ENCODE measurements at places on chromosomes 12 and 14.

DNA sequence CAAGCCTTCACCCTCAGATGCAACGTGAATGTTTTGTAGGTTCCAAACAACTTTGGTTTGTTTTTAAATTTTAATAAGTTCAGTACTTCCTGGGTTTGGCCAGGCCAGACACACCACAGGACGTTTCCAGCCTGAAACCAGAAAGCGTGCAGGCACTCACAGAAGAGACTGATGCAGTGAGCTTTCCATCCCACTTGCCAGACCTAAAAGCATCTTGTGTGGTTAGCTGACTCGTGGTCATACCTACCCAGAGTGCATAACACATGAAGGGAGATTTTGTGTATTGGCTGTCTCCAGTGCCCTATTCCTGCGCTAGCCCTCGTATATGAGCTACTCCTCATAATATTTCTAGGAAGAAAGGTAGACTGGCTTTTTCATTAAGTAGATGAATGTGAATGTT lies 297.3 kb upstream of the FAR2 start:
- H3K27ac ChIP-seq, result no peak overlapping the region
- H3K36me3 ChIP-seq, result no peaks in the 10 kb centered on the region
- DNase-seq, result no peak
- H3K4me1 ChIP-seq, result no peaks in the 10 kb centered on the region
- H3K27me3 ChIP-seq, result no peaks in the 10 kb centered on the region

DNA sequence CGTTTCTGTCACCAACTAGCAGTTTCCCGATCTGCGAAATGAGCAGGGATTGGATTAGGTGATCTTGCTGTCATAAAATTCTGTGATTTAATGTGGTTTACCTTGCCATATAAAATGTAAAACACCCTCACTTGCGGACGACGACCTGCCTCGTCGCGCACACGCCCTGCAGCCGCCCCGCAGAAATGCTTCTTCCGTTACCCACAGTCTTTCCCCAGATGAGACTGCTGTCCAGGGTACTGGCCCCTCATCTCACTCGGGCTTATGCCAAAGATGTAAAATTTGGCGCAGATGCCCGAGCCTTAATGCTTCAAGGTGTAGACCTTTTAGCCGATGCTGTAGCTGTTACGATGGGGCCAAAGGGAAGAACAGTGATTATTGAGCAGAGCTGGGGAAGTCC lies 17.7 kb upstream of the FOXJ2 start:
- H3K27me3 ChIP-seq, result no peaks in the 10 kb centered on the region
- no peaks in the 10 kb centered on the region for H3K36me3 ChIP-seq
- peaks cover 2% of the 10 kb centered on the region for H3K4me1 ChIP-seq
- H3K4me3 ChIP-seq, result no peak overlapping the region
- no peak overlapping the region for H3K27ac ChIP-seq
- DNase-seq, result no peak

GRCh38 chr12:121741743-121742142 lies 29.2 kb downstream of the TMEM120B start:
- no peak overlapping the region for H3K4me3 ChIP-seq
- no peaks in the 10 kb centered on the region for H3K36me3 ChIP-seq
- H3K4me1 ChIP-seq, result no peaks in the 10 kb centered on the region
- DNase-seq, result no peak

- no peak overlapping the region for H3K4me3 ChIP-seq
- no peaks in the 10 kb centered on the region for H3K27me3 ChIP-seq
- no peaks in the 10 kb centered on the region for H3K4me1 ChIP-seq
- H3K27ac ChIP-seq, result no peak overlapping the region
These were observed 487.1 kb downstream of the AACS start for GRCh38 chr12:125552295-125552694.

DNA sequence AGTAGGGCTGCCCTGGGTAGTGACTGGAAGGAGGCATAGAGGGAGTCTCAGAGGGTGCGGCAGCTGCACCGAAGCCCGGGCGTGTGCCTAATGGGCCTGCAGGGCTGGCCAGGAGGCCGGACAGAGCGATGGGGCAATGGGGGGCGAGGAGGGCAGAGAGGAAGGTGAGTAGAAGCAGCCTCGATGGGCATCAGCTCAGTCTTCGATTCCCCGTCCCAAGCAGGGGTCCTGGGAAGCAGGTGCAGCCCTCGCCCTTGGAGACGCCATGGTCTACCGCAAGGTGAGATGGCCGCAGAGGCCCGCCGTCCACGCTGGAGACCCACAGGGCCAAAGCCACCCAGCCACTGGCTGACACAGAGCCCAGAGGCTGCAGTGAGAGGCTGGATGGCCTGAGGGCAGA lies 70.8 kb downstream of the GALNT9 start:
- no peak overlapping the region for H3K27ac ChIP-seq
- DNase-seq, result no peak
- H3K36me3 ChIP-seq, result no peaks in the 10 kb centered on the region
- peaks cover 5% of the 10 kb centered on the region for H3K4me1 ChIP-seq
- no peaks in the 10 kb centered on the region for H3K27me3 ChIP-seq

- H3K36me3 ChIP-seq, result no peaks in the 10 kb centered on the region
- DNase-seq, result peak; percentile 47
- H3K27ac ChIP-seq, result peak overlapping the region; percentile 7
These were observed 353.7 kb downstream of the APAF1 start for GRCh38 chr12:98998697-98999299.

GRCh38 chr14:34926552-34926951 lies 51.4 kb upstream of the BAZ1A start:
- H3K4me3 ChIP-seq, result no peak overlapping the region
- H3K36me3 ChIP-seq, result no peaks in the 10 kb centered on the region
- no peaks in the 10 kb centered on the region for H3K27me3 ChIP-seq
- no peak for DNase-seq

DNA sequence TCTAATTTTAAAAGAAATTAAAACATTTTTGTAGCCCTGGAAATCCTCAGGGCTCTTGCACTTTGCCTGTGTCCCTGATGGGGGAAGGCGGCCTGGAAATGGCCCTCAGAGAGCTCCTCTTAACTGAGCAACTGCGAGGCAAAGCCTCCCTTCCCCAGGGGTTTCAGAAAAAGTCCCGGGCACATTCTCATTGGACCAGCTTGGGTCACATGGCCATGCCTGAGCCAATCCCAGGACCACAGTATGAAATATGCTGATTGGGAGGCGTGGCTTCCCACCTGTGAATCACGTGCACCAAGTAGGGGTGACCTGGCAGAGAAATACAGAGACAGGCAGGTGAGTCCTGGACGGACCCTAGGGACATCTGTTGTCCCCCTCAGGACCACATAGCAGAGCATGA lies 90.4 kb upstream of the SFSWAP start:
- H3K4me3 ChIP-seq, result no peak overlapping the region
- H3K4me1 ChIP-seq, result peaks cover 10% of the 10 kb centered on the region
- no peaks in the 10 kb centered on the region for H3K36me3 ChIP-seq
- peak; percentile 46 for DNase-seq
- no peaks in the 10 kb centered on the region for H3K27me3 ChIP-seq

DNA sequence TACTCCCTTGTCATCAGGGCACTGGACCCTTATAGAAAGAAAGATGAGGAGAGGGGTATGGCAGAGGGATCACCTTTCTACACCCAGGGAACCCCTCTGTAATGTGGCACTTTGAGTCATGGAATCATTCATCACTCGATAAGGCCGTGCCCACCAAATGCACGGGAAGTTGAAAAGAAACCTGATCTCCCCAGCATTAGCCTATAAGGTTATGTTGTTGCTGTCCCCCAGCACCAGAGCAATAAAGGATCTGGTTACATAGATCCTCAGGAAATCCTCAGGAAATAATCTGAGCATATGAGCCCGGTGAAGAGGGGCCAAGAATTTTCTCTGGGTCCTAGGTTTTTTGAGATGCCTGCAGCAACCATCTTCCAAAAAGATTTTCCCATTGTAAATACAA lies 148.8 kb upstream of the CRY1 start:
- H3K4me1 ChIP-seq, result no peaks in the 10 kb centered on the region
- no peak overlapping the region for H3K4me3 ChIP-seq
- H3K36me3 ChIP-seq, result no peaks in the 10 kb centered on the region
- DNase-seq, result no peak
- H3K27ac ChIP-seq, result no peak overlapping the region

DNA sequence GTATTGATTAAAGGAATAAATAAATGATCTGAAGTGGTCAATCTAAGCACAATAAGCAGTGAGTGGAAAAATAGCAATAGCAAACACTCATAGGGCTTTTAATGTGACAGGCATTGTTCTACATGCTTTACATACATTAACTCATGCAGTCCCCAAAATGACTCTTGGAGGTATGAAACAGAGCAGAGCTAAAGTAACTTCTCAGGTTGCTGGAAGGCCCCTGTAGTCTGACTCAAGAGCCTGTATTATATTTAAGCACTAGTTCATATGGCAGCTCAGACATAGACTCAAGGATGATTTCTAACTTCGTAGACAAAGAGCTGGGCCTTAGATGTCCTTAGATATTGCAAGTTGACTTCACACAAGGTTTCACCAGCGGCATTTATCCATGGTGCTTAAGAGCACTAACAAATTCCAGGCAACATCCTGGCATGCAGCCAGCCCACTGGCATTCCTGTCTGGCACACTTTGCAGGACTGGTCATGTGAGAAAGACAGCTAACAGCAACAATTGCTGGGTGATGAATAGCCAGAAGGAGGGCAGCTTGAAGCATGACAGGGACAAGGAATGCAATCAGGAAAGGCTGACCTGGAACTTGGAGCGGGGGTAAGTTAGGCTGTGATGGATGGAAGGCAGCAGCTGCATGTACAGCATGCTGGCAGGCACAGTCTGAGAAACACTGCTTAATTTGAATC lies 22.9 kb upstream of the KTN1 start:
- H3K36me3 ChIP-seq, result no peaks in the 10 kb centered on the region
- no peaks in the 10 kb centered on the region for H3K27me3 ChIP-seq
- peak; percentile 20 for DNase-seq
- H3K4me1 ChIP-seq, result no peaks in the 10 kb centered on the region
- H3K4me3 ChIP-seq, result no peak overlapping the region

GRCh38 chr14:98160901-98161300 lies 1111.1 kb downstream of the BCL11B start:
- DNase-seq, result no peak

DNA sequence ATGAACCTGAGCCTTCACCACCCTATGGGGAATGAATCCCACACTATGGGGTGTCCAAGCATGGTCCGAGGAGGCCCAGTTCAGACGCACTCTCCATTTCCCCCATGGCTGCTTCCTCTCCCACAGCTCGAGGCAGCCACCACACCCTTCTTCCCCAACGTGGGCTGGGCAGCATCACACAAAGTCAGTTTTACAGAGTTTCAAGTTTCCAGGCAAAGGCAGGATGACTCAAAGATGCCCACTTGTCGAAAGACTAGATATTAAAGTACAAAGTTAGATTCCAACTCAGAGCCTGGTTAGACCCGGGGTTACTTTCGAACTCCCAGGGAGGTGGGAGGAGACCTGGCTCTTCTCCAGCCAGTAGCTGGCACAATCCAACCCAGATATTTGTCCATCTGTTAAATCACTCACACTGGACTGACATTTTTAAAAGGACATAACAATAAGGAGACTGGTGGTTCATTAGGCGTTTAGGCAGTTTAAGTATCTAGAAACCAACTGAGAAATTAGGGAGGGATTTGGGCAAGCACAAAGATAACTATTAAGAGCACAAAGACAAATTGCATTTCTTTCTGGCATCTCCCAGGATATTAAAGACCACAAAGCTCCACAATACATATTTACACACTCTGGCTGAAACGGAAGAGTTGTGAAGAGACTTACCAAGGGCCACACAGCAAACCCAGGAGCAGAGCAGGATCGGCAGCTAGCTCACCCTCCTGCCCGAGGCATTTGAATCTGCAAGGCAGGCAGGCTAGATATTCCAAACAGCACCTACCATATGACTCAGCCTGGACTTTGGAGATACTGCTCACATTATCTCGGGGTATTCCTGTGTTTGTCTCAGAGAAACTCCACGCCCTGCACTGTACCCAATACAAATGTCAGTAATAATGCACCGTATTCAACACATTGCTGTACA lies 34.8 kb downstream of the TMCC3 start:
- peaks cover 17% of the 10 kb centered on the region for H3K4me1 ChIP-seq
- H3K4me3 ChIP-seq, result no peak overlapping the region
- peak overlapping the region; percentile 55 for H3K27ac ChIP-seq
- DNase-seq, result peak; percentile 55
- H3K36me3 ChIP-seq, result no peaks in the 10 kb centered on the region

DNA sequence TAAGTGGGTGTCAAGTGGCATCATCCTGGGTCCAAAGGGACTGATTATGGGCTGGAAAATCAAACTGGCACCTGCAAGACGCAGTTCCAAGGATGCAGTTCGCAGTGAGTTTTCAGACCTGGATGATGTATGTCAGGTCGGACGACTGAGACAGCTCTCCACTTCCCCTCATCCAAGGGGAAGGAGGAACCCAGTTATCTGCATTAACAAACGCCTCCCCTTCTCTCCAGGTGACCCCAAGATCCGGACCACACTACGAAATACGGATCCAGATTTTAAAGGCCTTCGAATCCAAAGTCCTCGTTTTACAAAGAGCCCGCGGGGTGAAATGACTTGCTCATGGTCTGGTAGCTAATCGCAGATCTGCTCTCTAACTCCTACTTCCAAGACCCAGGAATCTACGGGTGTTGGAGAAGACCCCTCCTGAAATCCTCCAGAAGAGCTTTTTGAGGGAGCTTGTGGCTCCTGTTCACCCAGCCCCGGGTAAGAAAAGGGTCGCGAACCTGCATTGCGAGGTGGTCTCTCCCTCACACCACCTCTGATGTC lies 460 bp upstream of the SYNE2 start:
- no peak overlapping the region for H3K27ac ChIP-seq
- peak overlapping the region; percentile 9 for H3K4me3 ChIP-seq
- H3K4me1 ChIP-seq, result peaks cover 2% of the 10 kb centered on the region
- DNase-seq, result peak; percentile 73

GRCh38 chr14:69812711-69813110 lies 15.7 kb upstream of the SLC10A1 start:
- H3K4me3 ChIP-seq, result no peak overlapping the region
- DNase-seq, result no peak
- H3K27me3 ChIP-seq, result no peaks in the 10 kb centered on the region
- no peaks in the 10 kb centered on the region for H3K4me1 ChIP-seq
- no peaks in the 10 kb centered on the region for H3K36me3 ChIP-seq
- H3K27ac ChIP-seq, result no peak overlapping the region
